ENCODE measurements at places on chromosomes 3 and 15.

DNA sequence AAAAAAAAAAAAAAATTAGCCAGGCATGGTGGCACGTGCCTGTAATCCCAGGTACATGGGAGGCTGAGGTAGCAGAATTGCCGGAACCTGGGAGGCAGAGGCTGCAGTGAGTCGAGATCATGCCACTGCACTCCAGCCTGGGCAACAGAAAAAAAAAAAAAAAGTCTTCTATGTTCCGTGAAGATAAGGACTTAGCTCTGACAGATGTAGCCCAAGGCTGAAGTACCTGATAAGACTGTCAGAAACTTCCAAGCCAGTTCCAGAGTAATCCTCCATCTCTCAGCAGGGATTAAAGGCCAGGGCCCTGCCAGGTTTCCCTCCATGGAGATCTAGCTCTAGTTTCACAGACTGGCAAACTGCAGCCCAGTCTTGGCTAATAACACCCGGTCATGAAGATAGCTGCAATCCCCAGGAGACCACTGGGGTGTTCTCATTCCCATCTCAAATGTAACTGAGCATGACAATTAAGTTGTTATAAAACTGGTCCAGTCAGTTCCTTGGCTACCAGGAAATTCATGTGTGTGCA is 8.5 kb downstream of the CDCP1 start:
- DNase-seq = no peak

GRCh38 chr3:174951034-174951433 is 91.9 kb downstream of the NAALADL2 start:
- DNase-seq = no peak

DNA sequence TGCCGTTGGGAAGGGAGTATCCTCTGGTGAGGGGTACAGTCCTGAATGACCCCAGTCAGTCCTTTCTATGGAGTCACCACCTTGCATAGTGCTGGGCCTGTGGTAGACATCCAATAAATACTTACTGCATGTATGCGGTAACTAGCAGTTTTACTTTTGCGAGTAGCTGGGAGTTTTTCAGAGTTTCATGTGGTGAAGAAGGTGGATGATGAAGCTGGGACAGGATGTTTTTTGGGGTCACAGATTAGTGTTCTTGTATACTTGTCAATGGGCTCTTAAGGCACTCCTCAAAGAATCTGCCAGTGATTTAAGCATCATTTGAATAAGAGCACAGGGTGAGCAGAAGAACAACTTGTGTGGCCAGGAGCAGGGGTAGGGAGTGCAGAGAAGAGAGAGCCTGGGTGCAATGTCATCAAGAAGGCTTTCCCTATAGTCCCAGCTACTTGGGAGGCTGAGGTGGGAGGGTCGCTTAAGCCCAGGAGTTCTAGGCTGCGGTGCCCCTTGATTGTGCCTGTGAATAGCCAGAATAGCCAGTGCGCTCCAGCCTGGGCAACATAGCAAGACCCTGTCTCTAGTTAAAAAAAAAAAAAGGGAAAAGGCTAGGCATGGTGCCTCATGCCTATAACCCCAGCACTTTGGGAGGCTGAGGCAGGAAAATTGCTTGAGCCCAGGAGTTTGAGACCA is 22.1 kb downstream of the PPCDC start:
- no peak for DNase-seq

GRCh38 chr3:37435572-37435971 is 261.2 kb upstream of the LRRFIP2 start:
- DNase-seq = no peak

DNA sequence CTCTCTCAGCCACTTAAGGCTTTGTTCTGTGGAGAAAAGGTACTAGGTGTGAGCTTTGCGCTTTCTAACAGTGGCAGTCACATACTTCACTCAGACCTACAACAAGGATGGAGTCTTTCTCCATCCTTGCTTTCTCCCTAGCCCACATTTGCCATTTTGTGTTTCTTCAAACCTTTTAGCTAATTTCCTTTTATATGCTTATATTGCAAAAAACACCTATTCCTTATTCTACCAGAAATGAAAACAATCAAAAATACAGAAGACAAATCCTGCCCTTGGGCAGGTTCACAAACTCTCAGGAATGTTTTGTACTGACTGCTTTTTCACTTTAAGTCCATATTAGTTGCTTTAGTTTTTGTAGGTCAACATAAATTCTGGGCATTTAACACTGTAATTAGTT is 914.2 kb downstream of the SQOR start:
- DNase-seq = no peak

- no peak for DNase-seq
Measured at GRCh38 chr3:152097770-152098169, 171.0 kb upstream of the MBNL1 start.

Data from CD4-positive, alpha-beta T cell treated with Interleukin-1 beta for 1 hour (primary cell).